ENCODE measurements at places on chromosomes 6 and 20.
A peak's percentile ranks its signal among the peaks of the same experiment; 100 is the strongest.

GRCh38 chr6:71460933-71461332 lies 172.3 kb downstream of the OGFRL1 start:
- no peak for DNase-seq

DNA sequence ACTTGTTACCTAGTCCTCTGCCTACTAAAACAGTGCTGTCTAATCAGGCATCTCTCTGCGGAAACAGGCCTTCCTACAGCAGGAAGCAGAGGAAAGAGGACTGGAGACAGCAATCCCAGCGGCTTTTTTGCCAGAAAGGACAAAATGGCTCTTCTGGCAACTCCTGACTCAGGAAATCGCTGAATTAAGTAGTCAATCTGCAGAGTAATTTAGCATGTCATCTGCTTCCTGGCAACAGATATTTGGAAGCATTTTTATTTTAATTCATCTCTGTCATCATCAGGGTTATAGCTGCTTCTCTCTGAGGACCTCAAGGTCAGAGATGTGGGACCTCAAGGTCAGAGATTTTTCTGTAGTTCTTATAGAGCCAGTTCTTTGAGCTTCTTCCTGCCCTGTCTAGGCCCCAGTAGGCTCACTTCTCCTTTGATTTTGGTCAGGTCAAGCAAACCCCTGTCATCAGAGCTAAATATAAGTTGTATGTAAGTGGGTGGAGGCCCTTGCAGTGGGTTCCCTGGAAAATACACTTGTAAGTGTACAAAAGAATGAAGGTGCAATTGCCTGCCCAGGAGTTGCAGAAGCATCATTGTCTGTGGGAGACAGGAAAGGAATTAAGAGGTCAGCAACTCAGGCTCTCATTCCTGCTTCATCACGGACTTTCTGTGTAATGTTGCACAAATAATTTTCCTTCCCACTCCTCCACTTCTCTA lies 229.4 kb downstream of the ALDH8A1 start:
- DNase-seq: no peak

GRCh38 chr6:132686531-132686930 lies 27.3 kb downstream of the VNN1 start:
- no peak for DNase-seq

GRCh38 chr20:54680439-54680838 lies 205.0 kb downstream of the DOK5 start:
- DNase-seq: no peak

- DNase-seq: no peak
Observed at GRCh38 chr6:168648240-168649125, 207.5 kb downstream of the SMOC2 start.

- no peak for DNase-seq
Observed at GRCh38 chr6:62037445-62037844, 248.6 kb downstream of the KHDRBS2 start.

DNA sequence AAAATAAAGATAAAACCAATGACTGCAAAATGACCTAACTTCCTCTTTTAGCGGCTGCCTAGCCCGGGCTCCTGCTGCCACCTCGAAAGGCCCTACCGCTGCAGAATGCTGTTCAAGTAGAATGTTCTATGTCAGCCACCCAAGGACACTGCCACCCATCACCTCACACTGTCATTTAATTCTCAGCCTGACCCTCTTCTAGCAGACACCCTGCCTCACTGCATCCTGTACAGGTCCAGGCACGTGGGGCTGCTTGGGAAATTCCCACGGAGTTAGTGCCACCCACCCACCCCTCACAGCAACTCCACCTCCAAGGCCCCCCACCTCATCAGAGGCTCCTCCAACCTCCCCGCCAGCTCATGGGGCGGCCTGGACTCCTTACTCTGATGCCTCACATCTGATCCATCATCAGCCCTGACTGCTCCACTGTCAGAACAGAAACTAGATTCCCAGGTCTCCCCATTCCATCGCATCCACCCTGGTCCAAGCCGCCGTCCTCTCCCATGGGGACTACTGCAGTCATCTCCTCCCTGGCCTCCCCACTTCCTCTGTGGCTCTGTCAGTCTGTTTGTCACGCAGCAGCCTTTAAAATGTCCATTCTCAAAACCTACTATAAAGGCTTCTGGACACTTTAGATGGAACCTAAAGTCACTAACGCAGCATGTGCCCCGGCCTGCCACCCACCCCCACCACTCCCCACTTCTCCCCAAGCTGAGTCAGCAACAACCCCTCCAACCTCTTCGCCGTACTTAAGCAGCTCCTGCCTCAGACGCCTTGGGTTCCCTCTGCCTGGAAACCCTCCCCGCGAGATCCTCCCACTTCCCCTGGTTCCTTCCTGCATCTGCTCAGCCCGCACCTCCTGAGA lies 17.0 kb downstream of the NFATC2 start:
- DNase-seq: peak; percentile 83

- DNase-seq: no peak
Observed at GRCh38 chr6:95243053-95243452, 334.3 kb upstream of the MANEA start.

All from spleen (tissue), 13 donors.